ENCODE measurements at places on chromosomes 1 and 21.

GRCh38 chr1:102861247-102861646 lies 247.1 kb downstream of the COL11A1 start:
- no peak for DNase-seq

- no peak for DNase-seq
These were observed 204.8 kb downstream of the SETD4 start for GRCh38 chr21:35855484-35855883.

DNA sequence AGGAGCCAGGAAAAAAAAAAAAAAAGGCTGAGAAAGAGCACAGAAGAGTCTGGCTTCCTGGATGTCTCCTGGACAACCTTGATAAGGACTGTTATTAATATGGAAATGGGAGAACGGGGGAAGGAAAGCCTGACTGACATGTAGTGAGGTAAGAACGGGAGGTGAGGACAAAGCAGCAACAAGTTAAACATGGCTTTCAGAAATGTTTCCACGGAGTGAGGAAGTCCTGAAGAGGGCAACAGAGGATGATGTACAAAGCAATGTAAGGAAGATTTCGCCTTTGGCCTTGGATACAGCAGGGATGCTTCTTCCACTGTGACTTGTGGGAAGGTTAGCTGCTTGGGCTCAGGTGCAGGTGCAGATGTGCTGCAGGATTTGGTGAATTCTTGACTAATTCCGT lies 11.9 kb upstream of the NIBAN1 start:
- no peak for DNase-seq

GRCh38 chr1:226708342-226708780 lies 30.7 kb downstream of the ITPKB start:
- DNase-seq = no peak

- DNase-seq = no peak
These were observed 63.7 kb downstream of the SLC45A1 start for GRCh38 chr1:8381618-8382017.

- DNase-seq = no peak
These were observed 1.7 kb downstream of the TNFSF4 start for GRCh38 chr1:173205146-173206051.

- DNase-seq = no peak
These were observed 5.3 kb downstream of the DVL1 start for GRCh38 chr1:1343811-1344421.

GRCh38 chr1:17170571-17170970 lies 34.4 kb upstream of the PADI1 start:
- DNase-seq = no peak

DNA sequence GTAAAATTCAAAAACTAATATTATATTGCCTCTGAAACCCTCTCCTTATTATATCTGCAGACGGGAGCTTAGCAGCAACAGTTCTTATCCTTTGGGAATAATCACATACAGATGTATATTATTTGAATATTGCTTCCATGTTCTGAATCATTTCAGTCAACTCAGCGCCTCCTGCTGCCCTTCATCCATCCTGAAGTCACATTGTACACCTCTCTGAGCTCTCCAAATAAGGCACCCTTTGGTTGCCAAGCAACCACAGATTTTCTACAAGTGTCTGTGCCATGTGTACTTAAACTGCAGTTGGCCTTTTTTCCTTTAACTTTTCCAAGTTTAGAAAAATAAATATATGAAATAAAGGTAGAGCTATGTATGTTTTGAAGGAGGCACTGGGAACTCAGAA lies 384.3 kb downstream of the LRRIQ3 start:
- DNase-seq = no peak

DNA sequence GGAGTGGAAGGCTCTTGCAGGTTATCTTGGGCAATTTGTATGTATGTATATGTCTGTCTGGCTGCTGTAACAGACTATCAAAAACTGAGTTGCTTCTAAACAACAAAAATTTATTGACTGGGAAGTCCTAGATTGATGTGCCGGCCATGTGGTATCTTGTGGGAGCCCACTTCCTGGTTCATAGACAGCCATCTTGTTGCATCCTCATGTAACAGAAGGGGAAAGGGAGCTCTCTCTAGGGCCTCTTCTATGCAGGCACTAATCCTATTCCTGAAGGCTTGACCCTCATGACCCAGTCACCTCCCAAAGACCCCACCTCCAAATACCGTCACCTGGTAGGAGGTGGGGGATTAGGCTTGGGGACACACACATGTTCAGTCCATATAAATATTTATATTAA lies 9.2 kb downstream of the GIPC2 start:
- no peak for DNase-seq

GRCh38 chr21:43994085-43994484 lies 18.0 kb upstream of the TRAPPC10 start:
- DNase-seq = no peak

DNA sequence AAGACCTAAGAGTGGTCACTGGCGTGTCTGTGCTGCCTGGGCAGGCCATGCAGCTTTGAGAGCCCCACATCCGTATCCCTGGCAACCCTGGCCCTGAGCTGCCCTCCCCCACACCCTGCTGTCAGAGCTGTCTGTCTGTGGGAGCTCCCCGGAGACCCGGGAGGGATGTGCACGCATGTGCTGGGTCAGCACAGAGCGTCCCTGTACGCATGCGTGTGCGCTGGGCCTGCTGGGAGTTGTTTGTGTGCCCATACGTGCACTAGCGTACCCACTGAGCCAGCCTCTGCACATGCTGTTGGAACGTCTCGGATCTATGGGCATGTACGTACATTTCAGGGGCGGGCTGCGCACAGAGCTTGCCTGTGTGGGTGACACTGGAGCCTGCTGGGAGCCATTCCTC lies 89.3 kb downstream of the EPHB2 start:
- DNase-seq = no peak

DNA sequence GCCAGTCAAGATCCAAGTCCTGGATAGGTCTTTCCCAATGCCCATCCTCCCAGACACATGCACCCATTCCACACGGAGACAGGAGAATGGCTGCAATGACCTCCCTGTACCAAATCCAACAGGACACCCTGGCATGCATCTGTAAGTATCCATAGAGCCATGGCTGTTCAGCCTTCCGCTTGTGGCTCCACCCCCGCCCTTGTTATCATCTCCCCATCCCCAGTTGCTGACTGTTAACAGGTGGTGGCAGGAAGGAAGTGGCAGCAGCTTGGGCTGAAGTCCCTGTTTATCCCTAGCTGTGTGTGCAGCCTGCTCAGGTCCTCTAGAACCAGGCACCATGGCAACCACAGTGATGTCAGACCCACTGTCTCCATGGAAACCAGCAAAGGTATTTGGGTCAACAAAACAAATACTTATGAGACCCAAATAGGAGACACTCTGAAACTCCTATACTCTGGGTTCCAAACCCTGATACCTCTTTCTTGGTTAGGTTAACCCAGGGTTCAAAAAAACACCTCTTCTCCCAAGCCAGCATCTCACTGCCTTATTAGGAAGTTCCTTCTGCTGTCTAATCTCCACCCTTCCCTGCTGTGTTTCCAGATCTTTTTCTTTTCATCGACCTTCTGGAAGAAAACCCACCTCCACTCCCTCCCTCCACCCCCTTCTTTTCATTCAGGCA lies 721 bp downstream of the PBXIP1 start:
- peak; percentile 49 for DNase-seq

DNA sequence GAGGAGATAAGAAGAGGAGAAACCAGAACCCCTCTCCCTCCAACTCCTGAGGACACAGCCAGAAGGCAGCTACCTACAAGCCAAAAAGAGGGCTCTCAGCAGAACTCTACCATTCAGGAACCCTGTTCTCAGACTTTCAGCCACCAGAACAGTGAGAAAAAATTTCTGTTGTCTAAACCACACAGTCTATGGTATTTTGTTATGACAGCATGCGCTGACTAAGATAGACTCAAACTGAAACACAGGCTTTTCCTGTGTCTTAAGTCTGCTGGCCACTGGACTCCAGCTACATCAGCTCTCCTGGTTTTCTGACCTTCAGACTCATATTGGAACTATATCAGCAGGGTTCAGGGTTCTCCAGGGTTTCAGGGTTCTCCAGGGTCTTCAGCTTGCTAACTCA lies 126.5 kb upstream of the TNFSF4 start:
- no peak for DNase-seq

DNA sequence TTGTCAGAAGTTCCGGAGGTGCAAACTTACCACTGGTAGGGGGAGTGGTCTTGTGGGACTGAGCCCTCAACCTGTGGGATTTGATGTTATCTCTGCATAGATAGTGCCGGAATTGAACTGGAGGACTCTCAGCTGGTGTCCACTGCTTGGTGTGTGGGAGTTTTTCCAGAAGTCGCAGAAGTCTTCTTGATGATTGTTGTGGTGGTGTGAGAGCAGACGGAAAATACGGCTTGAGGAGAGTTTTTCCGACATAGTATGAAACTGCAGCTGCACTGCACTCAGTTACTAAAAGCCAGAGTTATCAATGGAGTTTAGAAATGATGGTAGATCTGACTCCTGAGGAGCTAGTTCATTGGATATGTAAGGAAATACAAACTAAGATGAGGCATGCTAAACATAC lies 14.9 kb downstream of the RGS5 start:
- no peak for DNase-seq

DNA sequence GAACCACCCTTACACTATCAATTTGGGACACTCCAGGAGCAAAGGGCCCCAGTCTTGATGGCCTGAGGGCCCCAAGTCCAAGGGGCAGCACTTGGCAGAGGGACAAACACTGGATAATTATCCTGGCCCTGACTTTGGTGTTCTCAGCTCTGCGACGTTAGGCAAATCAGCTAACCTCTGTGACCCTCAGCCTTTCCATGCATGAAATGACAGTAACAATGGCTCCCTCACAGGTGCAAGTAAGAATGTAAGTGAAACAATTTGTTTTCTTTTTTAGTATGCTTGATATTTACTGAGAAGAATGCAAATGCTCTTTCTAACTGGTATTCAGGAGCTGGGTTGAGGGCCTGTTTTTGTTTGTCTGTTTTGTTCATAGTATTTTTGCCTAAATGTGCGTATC lies 61.6 kb upstream of the PRDX6 start:
- no peak for DNase-seq

- DNase-seq = no peak
These were observed 414.1 kb upstream of the PROX1 start for GRCh38 chr1:213573648-213574009.

DNA sequence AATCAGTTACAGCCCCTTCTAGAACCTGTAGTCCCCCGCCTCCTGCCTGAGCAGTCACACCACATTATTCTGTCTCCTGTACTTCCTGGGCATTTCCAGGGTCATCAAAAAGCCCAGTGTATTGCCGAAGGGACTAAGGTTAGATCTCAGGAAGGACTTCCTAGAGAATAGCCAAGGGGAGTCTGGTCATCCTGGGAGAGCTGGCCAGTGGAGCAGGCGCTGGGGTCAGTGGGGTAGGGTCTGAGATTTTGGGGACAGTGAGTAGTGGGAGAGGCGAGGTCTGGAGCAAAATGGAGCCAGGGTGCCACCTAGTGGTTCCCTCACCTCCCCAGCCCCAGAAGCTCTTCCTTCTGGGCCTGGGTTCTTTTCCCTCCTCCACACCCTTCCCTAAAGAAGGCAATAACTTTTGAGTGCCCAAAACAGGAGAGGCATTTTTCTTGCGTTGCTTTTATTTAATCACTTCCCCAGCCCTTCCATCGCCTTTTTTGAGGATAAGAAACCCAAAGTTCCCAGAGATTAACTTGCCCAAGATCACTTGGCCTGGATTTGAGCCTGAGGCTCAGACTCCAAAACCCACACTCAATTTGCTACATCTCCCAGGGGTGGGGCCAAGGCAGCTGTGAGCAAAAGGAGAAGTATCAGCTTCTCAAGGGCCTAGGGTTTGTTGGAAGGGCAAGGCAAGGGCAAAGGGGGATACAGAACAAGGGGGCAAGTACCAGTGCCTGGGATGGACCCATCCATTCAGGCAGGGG lies 7.3 kb upstream of the PMVK start:
- DNase-seq = peak; percentile 68

DNA sequence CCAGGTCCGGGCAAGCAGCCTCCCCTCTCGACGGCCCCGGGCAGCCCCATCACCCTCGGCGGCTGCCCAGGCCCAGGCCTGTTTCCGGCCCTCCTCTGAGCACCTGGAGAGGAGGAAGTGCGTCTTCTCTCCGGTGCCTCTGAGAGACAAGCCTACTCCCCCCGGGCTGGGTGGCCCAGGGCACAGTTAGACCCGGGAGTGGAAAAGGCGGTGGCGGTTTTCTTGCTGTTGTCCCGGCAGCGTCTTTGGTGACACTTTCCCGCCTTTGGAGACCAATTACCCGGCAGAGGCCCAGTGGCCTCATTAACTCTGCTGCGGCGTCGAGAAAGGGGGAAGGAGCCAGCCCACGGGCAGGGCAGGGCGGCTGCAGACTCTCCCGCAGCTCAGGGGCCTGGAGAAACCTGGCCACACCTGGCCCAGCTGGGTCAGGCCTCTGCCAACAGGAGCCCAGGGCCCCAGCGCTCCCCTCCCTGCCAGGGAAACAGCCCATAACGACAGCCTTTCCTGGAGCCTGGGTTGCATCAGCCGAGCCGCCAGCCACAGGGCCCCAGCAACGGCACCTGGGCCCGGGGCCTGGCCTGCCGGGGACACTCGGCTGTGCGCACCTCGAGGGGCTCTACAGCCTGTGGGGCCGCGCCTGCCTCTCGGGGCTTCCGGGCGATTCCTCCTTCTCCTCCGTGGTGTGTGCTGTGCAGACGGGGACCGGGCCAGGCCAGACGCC lies 28.4 kb upstream of the C1orf159 start:
- DNase-seq = peak; percentile 51

- DNase-seq = no peak
These were observed 137.1 kb upstream of the CD34 start for GRCh38 chr1:208047975-208048374.

- DNase-seq = no peak
These were observed 110.1 kb upstream of the SLC44A3 start for GRCh38 chr1:94709891-94710581.
